ENCODE measurements at places on chromosomes 6 and 20.

DNA sequence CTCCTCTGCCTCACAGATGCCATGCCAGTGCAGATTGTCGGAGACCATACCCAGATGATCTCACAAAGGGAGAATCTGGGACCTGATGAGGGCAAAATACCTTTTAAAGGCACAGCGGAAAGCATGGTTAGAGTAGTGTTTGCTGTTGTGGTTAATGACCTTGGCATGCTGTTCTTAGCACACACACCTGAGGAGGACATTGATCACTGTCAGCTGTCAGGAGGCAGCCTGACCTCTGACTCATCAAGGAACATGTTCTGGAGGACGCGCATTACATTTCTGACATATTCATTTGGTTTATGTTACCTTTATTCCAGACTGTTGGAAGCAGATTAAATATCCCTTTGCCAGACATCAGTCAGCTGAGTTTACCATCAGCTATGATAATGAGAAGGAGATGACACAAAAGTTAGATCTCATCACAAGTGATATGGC, 57.1 kb downstream of the GOPC start:
- no peak for DNase-seq

- no peak for DNase-seq
Measured at GRCh38 chr6:1678201-1678600, 68.5 kb downstream of the FOXC1 start.

DNA sequence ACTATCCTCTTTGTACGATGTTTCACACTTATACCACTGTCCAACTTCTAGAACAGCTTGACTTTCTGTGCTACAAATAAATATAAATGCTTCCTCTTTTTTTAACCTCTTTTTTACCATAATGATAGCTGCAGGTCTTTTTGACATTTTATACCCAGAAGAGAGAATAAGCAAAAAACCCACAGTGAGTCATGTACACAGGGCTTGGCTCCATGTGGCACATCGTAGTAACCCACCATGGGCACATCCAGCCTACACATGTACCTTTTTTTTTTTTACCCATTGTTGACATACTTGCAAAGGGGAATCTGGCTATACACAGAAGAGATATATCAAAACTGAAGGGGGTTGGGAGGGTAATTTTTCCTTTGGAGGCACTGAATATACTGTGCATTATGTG, 59.5 kb upstream of the RSPO3 start:
- no peak for DNase-seq

DNA sequence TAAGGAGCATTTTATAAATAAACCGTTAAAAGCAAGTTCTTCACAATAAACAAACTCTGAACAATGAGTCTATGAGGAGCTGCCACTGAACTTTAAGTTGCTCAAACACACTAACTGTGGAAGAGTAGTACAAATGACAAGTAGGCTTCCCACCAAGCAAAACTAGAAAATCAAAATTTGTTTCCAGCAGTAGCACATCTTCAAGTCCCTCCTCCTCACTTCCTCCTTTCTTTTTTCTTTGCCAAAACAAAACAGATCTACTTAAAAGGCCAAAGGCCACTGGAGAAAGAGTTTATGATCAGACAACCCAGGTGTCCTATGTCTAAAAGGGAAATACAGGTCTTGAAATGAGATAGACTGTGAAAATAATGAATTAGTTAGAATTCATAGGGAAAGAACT, 17.1 kb upstream of the FAM135A start:
- no peak for DNase-seq

- DNase-seq = no peak
Measured at GRCh38 chr20:22819112-22819511, 216.0 kb upstream of the SSTR4 start.
